Heart left ventricle (tissue), 16 donors: ENCODE measurements at places on chromosomes 11 and 22. TPM values are rescaled to one million over a fixed set of nuclear protein-coding genes. Genes with fewer than 3 reads are reported as not detected.

BTBD18 gene
- polyA plus RNA-seq, result not detected

- no peak for DNase-seq
These were observed 329.6 kb upstream of the B3GAT1 start for GRCh38 chr11:134741453-134742223.

DNA sequence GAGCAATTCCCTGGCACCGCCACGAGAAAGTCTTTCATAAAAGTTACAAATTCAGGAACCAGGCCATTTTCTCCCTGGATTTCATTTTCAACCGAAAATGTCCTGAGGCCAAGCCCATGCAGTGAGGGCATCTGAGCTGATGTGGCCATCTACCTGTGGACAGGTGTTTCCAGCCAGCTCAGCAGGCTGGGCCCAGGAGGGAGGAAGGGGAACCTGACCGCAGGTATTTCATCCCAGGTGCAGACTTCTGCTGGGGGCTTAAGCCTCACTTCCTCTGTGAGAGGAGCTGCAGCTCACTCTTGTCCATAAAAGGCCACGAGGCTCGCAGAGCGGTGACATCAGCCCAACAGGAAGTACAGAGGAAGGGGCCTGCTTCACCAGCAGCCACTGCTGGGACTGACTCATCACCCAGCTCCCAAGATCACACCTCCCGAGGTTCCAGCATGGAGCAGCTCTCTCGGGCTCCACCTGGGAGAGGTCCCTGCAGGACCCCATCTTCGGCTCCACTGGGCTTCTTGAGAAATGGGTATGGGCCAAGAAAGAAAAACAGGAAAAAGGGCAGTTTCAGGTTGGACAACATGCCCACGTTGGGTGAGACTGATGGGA lies 56.4 kb downstream of the MYH9 start:
- DNase-seq, result peak; percentile 87

- no peak for DNase-seq
These were observed 101.9 kb downstream of the IGLL1 start for GRCh38 chr22:23478175-23478574.

DNA sequence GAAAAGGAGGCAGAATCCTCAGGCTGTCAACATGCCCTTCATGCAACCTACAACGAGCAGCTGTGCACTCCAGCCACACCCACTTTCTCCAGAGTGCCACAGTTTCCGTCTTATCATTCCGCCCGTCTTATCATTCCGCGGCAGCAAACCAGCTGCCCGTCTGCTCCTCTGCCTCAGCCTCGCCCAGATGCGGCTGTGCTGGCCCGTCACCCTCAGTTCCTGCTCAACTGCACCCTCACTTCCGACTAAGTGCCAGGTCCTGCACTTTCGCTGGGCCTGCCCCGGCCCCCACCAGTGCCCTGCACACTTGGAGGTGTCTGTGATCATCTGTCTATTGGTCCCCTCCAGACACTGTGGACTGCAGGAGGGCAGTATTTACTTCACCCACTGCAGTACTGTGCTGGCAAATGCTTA lies 43.7 kb downstream of the MICAL3 start:
- DNase-seq, result peak; percentile 44

CATSPER1 gene
- not detected for polyA plus RNA-seq

- DNase-seq, result no peak
These were observed 7.8 kb downstream of the OTUB1 start for GRCh38 chr11:63993993-63994392.

FOLH1 gene
- 0.08 TPM for polyA plus RNA-seq

DEFB108B gene
- not detected for polyA plus RNA-seq

DNA sequence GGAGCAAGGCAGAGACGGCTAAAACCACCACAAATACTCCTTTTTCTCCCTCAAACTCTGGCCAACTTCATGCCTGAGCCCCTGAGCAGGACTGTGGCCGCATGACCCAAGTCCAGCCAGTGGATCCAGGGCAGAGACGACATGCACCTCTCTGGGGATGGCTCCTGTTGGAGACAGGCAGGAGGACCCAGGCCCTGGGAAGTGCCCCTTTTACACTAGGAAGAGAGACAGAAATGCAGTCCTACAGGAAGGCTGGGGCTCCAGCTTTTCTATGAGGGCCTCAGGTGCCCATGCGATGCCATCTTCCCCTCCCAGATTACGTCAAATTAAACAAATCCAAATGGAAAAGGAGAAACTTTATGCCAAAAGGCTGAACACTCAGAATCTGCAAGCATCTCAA lies 498.0 kb downstream of the BRD1 start:
- DNase-seq, result no peak

DNA sequence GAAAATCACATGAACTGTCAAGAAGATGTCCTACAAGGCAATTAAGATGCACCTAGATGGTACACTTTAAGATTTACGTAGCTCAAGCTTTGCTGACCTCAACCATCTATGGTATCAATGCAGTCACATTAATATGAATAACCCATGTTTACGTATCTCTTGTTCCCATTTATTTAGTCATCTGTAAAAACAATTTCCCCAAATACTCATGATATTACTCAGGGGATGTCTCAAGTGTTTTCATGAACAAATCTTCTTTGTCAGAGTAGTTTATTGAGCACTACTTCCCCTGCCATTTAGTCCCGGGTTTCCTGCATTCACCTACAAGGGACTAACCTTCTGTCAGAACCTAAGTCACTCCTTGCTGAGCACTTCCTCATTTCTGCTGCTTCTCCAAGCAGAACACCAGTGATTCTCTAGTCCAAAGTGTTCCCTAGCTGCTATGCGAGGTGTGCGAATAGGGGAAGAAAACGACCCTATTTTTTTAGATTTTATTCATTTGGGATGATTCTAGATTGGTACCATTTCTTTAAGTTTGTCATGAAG lies 554.3 kb upstream of the LRRC4C start:
- no peak for DNase-seq

DNA sequence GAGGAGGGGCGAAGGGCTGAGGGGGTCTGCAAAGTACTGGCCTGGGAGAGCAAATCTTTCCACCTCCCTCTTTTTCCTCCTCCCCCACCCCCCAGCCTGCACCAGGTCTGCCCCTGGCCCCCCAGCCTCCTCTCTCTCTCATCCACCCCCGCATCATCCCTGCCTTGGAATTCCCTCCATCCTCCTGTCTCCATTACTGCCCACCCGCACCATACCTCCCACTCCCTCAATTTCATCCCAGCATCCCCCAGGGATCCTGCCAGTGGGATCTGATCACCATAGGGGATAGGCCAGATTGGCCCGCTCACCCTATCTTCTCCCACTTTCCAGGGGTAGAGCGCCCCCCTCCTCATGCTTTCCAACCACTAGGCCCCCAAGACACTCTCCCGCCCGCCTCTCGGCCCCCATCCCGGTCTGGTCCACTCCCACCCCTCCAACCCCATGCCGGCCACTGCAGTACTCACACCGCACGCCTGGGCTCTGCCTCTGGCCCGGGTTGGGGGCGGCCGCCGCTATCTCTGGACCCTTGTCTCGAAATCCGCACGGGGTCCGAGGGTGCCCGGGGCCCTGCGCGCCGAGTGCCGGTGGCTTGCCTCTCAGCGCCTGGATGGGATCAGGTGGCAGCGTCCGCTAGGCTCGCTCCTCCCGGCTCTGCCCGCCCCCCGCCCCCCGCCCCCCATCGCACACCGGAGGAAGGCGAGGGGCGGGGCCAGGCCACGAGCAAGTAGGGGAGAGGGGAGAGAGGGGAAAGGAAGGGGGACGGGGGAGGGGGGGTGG lies at the start of gene GAL3ST3:
Gene GAL3ST3, minus strand, starts transcription at position 615 of the 777 bp plus-strand sequence. CDS start 3,746 bp downstream, outside the sequence.
- DNase-seq, result no peak

UQCC3 gene
- polyA plus RNA-seq, result 11.5 TPM

KLHL35 gene
- polyA plus RNA-seq, result 0.76 TPM

DNA sequence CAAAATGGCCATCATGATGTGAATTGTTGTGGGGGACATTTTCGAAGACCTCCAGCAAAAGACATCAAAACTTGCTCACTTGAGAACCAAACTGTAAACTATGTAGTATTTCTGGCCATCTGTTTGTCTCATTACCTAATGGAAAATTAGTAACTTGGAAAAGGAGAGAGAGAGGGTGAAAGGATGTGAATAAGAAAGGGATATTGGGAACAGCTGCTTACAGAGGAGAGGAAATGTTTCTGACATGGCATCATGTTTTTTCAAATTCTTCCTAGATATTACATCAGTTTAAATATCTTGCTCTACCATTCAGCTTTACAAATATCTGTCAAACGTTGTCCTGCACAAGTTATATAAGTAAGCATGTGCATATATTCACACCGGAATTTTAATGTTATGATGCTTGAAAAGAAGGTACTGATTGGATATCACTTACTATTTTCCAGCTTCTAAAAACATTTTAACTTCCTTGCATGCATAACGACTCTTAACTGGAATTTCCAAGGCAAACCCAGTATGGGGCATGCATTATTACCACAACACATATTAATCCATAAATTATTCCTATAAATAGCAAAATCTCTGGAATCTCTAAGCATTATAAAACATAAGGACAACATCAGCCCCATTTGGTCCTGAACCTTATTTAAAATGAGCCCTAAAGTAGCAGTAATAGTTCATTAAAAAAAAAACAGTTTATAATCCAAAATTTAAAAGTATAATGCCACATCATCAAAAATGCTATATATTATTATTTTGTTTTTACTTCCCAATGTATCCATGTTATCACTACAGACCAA lies 20.0 kb downstream of the GUCY1A2 start:
- DNase-seq, result no peak

DNA sequence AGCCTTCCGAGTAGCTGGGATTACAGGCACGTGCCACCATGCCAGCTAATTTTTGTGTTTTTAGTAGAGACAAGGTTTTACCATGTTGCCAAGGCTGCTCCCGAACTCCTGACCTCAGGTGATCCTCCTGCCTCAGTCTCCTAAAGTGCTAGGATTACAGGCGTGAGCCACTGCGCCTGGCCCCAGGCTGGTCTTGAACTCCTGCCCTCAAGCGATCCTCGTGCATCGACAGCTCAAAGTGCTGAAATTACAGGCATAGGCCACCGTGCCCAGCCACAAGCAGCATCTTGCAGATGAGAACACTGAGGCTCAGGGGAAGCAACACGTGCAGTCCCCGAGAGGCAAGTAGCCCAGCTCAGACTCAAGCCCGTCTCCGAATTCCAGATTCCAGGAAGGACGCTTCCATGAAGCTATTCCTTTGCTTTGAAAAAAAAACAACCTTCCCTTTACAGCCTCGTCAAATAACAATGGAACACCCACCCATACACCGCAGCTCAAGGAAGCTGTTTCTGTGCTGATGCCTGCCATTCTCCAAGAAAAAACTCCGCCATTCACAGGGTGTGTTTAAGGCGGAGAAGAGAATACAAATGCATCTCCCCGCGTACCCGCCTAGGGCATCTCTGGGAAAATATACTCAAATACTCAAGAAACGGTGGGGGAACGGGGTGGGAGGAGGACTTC lies 34.5 kb upstream of the PDGFB start:
- no peak for DNase-seq

DNA sequence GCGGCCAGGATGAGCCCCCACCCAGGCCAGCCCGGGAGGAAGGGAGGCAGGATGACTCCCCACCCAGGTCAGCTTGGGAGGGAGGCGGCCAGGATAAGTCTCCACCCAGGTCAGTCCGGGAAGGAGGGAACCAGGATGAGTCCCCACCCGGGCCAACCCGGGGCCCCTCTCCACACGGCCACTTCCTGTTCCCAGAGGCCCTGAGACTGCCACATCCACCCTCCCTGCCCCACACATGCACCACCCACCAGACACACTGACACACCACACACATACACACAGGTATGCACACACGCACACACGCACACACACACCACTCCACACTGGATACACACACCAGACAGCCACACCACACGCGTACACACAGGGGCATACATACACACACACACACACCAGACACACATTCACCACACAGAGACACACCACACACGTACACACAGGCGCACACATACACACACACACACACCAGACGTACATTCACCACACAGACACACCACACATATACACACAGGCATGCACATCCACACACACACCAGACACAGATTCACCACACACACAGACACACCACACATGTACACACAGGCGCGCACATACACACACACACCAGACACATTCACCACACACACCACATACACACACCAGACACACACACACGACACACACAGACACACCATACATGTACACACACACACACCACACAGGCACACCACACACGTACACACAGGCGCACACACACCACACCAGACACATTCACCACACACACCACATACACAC lies 84.9 kb upstream of the PRR5 start:
- peak; percentile 49 for DNase-seq

DNA sequence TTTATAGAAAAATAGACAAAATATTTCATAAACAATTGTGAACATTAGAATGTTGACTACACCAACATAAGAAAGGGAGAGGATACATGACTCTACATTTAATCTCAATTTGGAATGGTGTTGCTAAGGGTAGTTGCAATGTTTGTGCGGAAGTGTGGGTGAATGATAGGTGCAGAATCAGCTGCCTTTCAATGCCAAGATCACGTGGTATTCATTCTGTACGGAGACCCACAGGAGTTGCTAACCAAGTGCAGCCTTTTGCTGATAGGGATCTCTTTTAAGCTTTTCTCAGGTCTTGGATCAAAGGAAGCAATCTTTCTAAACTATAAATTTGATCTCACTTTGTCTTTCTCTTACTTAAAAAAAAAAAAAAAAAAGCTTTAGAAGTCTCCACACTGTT lies 29.8 kb upstream of the CTSC start:
- no peak for DNase-seq

GRCh38 chr11:30125456-30125855 lies 105.4 kb upstream of the FSHB start:
- no peak for DNase-seq

VPREB1 gene
- polyA plus RNA-seq, result not detected

DNA sequence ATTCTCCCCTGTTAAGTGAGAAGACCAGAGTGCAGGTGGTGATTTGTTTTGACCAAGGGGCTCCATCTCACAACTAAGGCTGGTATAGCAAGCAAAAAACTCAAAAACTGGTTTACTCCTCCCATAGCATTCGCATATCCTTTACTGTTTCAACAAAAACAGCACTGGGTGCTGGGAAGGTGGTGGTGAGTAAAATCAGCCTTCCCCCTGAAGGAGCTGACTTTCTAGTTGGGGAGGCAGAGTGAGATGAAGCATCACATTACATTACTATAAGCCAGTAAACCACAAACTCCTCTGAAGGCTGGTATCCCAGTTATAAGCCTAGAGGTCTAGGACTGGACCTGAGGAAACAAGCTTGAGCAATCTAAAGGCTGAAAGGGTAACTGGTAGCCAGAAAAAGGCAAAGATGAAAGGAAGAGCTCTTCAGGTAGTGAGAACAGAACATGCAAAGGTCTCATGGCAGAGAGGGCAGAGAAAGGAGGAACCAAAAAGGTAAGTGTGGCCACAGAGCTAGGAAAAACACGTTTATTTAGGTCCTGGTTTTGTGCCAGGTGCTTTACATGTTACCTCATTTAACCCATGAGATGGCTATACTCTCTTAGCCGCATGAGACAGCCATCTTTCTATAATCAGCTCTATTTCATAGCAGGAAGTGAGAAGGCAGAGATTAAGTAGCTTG lies 22.3 kb downstream of the TMEM123 start:
- DNase-seq, result no peak

DNA sequence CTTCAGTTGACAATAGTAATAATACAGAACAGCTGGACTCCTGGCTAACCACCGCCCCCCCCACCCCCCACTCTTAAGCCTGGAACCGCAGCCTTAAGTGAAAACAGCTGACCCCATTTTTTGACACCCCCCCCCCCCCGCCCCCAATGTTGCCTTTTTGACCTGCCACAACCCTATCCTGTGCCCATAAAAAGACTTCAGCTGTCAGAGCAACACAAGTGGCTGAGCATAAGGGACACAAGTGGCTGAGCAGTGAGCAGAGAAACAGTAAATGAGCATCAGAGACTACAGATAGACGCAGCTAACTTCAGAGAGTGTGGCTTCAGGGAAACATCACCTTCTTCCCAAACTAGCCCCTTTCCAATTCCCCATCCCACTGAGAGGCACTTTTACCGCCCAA lies 1493.8 kb downstream of the LRRC4C start:
- no peak for DNase-seq

LRRC74B gene
- polyA plus RNA-seq, result not detected

OR52N1 gene
- not detected for polyA plus RNA-seq
